COR-L47 (cell line): ENCODE measurements at places on chromosomes 4 and X.

- no peak for DNase-seq
Observed at GRCh38 chr4:76765473-76766183, 132.3 kb downstream of the SOWAHB start.

DNA sequence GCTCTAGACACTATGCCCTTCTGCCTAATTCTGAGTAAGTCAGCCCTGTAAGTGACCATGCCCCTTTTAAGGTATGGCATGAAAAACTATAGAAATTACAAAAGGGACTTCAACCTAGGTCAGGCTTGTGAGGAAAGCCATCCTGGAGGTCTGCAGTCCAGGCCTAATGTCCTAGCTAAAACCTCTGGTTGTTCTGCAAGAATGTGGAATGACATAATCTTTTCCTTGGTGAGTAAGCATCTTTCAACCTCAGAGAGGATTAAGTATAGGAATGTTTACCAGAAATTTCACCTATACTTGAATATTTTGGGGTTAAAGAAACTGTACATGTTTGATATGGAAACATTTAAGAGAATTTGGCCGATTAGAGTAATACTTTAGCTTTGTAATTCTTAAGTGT, 23.8 kb upstream of the HPSE start:
- DNase-seq: no peak

- peak; percentile 14 for DNase-seq
Observed at GRCh38 chrX:17082831-17083230, 136.4 kb downstream of the REPS2 start.

- DNase-seq: peak; percentile 72
Observed at GRCh38 chrX:154534526-154535322, 11.9 kb downstream of the G6PD start.

DNA sequence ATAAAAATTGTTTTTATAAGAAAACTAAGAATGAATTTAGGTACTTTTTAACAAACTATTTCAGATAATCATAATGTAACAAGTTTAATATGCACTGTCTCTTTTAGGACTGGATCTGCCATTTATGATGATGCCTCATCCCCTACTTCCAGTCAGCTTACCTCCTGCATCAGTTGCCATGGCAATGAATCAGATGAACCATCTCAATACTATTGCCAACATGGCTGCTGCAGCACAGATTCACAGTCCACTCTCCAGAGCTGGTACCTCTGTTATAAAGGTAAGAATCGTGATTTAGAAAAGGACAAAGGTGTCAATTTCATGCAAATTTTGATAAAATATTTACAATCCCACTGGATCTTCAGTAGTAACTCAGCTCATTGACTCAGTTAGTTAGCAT, 566.2 kb downstream of the DACH2 start:
- no peak for DNase-seq

DNA sequence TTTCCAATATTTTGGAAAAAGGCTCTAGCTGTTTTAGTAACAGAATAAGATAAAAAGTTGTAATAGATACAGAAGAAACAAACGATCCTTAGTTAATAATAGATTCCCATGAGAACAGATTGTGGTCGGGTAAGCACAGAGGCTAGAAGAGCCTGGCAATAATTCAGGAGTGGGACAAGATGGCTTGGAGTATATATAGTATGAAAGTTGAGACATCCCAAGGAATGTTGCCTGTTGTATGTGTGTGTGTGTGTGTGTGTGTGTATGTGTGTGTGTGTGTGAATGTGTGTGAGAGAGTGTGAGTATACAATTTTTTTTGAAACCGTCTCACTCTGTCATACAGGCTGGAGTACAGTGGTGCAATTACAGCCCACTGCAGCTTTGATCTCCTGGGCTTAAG, 150.7 kb downstream of the PDGFC start:
- no peak for DNase-seq

GRCh38 chr4:170423137-170423536, 333.4 kb upstream of the AADAT start:
- no peak for DNase-seq

GRCh38 chr4:159685340-159686092, 582.6 kb downstream of the RAPGEF2 start:
- peak; percentile 53 for DNase-seq

DNA sequence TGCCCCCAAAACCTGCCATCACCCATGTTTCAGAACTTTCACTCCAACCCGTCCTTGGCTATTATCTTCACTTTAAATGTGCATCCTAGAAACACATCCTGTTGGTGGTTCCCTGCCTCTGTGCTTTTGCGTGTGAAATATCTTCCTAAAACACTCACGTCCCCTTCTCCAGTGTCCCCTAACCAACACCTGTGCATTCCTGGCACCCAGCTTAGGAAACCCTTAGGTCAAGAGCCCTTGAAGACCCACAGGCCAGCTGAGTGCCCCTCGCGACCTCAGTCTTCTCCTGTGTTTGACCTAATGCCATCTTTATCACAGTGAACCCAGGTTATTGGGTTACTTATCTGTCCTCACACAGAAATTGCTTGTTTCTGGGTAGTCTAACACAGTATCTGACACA, 117.6 kb downstream of the STK32B start:
- DNase-seq: no peak

- DNase-seq: no peak
Observed at GRCh38 chrX:109635146-109635545, 10.2 kb upstream of the KCNE5 start.

GRCh38 chr4:8761167-8761823, 110.3 kb downstream of the HMX1 start:
- DNase-seq: no peak

DNA sequence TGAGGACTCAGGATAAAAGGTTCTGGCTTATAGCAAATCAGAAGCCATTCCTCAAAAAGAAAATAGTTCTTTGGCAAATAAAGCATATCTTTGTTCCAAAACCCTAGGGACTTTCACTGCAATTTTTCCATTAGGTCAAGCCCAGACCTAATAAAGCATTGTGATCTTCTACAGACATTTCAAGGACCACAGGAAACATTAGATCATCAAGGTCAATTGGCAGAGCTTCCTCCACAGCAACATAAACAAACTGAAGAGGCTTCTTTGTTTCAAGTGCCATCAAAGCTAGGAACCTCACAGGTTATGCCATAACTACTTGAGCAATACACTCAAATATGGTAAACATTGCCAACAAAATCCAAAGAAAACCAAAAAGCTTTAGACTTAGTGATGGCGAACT, 144.9 kb downstream of the ANXA5 start:
- DNase-seq: no peak

DNA sequence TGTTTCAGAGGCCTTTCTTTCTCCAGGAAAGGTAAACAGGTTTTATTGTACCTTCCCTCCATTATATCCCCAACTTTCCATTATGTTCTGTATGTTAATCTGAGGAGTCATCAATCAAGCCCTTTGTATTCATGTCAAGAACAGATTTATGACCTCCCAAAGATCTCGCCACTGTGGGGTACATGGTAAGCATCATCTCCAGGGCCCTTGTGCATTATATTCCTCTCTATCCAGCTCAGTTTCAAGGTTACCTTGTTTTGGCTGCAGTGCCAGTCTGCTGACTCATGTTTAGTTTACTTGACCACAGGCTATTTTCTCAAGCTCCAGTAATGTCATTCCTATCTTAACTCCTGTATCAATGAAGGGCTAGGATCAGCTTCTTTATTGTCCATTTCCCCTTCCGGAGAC, 125.1 kb upstream of the FRMPD4 start:
- DNase-seq: peak; percentile 57

DNA sequence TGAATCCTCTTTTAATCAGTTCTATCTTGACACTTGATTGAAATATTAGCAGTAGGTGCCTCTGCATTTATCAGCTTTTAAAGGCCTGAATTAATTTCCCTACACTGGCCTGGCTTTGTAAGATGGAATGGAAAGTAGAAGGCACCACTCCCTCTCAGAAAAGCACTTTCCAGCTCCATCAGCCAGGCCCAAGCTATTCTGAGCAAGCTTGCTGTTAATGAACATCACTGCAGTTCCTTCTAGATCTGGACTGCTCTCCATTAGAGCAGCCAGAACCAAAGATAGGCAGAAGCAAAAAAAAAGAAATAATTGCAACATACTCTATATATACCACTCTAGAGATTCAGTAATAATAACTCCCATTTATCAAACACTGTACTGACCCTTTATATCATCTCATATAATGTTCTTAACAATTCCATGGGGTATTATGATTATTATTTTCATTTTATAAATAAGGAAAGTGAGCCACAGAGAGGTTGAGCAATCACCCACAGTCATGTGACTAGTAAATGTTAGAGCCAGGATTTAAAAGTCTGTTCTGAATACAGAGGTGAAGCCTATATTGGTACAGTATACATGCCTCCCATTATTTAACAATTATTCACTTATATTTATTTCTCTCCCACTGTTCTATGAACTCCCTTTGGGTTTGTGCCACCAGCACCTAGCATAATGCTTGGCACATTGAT, 39.4 kb upstream of the GPC3 start:
- no peak for DNase-seq

- DNase-seq: no peak
Observed at GRCh38 chr4:86250006-86250405, 109.8 kb downstream of the MAPK10 start.

DNA sequence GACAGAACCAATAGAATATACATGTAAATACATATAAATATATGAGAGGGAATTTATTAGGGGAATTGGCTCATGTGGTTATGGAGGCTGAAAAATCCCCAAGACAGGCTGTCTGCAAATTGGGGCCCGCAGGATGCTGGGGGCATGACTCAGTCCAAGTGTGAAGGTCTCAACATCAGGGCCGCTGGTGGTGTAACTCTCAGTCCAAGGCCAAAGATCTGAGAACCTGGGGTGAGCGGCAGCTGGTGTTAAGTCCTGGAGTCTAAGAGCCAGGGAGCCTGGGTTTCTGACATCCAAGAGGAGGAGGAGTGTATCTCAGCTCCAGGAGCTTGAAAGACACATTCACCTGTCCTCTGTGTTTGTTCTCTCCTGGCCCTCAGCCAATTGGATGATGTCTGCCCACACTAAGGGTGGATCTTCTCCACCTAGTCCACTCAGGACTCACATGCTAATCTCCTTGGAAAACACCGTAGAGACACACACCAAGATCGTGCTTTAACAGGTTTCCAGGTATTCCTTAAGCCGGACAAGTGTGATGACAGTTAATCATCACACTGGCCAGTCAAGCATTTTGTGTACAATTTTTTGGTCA, 28.9 kb downstream of the TIGD2 start:
- peak; percentile 18 for DNase-seq
